ENCODE measurements at places on chromosomes 2 and 18.
A peak's percentile ranks its signal among the peaks of the same experiment; 100 is the strongest.

DNA sequence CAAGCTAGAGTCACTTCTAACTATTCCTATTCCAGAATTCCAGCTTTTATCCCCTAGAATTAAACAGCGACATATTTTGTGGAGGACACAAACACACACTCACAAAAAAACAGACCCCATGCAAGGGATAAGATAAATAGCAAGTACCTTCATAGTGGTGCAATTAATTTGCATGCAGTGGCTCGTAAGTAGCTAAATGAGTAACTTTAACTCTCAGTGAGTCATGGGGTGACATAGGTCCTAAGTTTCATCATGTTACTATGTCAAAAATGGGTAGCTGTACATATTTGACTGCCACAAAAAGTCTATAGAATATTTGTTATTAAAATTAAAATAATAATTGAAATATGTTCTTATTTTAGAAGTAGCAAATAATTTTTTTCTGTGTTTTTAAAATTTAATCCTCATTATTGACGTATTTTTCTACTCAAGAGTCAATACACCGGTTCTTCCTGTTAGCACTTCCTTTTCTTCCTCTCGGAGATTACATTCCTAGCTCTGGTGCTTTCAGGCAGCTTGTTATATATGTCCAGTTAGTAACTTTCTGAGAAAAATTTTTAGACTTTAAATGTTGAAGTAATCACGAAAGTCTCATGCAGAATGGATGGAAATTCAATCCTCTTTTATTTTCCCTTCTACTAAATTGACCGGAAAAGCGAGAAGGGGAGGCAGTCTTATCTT is 247.0 kb downstream of the KCNH7 start:
- DNase-seq: no peak

GRCh38 chr2:227404585-227405271 is 17.0 kb upstream of the SCYGR1 start:
- no peak for DNase-seq

- no peak for DNase-seq
These were observed 91.8 kb downstream of the ACVR1C start for GRCh38 chr2:157536815-157537214.

DNA sequence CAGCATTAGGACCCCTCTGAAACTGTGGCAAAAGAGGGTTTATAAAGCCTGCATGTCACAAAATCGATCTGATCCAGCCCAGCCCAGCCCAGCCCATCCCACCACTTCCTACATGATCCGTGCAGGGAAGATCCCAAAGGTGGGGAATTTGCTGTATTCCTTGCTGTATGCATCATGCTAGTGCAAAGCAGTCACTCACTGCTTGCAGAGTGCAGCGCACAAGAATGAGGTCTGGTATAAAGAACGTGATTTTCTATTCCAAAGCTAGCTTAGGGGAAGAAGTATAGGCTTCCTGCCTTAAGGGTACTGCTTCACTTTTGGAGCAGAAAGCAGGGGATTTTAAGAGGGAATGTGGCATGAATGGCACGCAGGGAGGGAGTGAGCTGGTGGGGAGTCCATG is 18.9 kb upstream of the SERPINB11 start:
- no peak for DNase-seq

DNA sequence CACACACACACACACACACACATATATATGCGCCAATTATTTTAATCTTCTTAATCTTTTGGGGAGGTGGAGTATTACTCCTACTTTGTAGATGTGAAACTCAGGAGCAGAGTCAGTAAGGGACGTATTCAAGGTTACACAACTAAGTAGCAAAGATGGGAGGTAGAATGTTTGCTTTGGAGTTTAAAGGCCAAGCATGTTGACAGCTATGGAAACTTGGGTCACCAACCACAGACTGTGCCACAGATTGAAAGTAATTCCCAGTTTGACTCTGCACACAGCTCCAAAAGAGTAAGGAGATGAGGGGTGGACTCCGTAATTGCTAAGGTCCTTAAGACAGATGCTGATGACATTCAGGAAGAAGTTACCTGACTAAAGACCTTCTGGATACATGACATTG is 124.8 kb upstream of the ITGB6 start:
- no peak for DNase-seq

DNA sequence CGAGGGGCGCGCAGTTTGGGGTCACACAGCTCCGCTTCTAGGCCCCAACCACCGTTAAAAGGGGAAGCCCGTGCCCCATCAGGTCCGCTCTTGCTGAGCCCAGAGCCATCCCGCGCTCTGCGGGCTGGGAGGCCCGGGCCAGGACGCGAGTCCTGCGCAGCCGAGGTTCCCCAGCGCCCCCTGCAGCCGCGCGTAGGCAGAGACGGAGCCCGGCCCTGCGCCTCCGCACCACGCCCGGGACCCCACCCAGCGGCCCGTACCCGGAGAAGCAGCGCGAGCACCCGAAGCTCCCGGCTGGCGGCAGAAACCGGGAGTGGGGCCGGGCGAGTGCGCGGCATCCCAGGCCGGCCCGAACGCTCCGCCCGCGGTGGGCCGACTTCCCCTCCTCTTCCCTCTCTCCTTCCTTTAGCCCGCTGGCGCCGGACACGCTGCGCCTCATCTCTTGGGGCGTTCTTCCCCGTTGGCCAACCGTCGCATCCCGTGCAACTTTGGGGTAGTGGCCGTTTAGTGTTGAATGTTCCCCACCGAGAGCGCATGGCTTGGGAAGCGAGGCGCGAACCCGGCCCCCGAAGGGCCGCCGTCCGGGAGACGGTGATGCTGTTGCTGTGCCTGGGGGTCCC is at the start of gene ITGA4:
Gene ITGA4, plus strand, starts transcription at position 266 of the 620 bp plus-strand sequence. Its CDS starts 269 bp downstream, at position 535.
- no peak for DNase-seq

DNA sequence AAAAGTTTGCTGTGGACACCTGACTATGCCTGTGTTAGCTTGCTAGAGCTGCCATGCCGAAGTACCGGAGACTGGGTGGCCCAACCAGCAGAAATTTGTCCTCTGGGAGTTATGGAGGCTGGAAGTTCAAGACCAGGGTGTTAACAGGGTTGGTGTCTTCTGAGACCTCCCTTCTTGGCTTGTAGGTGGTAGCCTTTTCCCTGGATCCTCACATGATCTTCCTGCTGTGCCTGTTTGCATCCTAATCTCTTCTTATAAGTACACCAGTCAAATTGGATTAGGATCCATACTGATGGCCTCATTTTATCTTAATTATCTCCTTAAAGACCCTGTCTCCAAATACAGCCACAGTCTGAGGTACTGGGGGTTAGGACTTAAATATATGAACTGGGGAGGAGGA is 845 bp downstream of the TMEM177 start:
- DNase-seq: no peak

DNA sequence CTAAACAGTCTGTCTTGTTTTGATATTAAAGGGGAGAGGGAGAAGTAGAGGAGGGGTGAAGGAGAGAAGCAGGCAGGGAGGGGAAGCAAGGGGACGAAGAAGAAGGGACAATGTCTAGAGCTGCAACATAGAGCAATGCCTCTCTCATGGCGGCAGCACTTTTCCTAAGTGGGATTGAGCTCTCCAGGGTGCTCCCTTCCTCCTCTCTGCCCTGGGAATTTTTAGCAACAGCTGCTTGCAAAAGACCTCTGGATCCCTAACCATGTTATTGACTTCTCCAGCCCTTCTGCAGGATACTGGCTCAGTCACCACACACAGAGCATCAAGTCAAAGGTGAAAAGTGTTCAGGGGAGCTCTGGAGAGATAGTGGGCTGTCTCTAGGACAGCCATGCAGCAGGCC is 734.9 kb downstream of the EPHA4 start:
- no peak for DNase-seq

- no peak for DNase-seq
These were observed 199.6 kb downstream of the PRKCE start for GRCh38 chr2:45851111-45851510.

DNA sequence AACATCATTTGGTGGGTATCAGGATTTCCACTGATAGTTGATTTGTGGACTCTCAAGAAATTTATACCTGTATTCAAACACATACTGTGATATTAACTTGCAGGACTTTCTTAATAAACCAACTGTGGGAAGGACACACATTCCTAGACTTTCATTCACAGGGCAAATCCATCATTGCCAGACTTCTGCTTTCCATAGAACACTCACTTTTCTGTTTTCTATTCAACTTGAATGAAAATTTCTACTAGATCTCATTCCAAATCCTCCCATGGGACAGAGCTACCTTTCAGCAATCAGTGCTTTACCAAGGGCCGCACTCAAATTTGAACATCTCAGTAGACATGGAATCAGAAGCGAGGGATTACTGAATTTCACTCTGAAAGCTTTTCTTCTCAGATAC is 612.5 kb downstream of the IRS1 start:
- DNase-seq: no peak

DNA sequence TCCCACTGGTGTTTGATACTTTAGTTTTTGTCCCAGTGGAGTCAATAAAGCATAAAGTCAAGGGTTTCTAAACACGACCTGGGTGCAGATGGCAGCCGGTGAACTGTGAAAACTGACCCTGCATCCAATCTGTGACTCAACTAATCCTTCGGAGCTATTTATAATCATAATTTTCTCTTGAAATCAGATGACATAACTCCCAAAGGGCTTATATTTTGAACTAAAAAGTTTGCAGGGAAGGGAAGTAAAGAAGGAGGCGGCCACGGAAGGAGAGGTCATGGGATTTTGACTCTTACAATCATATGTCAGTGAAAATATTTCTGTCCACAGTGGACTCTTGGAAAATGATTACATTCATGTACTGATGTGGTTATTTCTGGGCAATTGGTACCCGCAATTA is 178.5 kb downstream of the PDE1A start:
- DNase-seq: no peak

- DNase-seq: no peak
These were observed 35.8 kb downstream of the PRELID3A start for GRCh38 chr18:12443551-12443950.

- DNase-seq: no peak
These were observed 101.7 kb downstream of the TTC32 start for GRCh38 chr2:19799881-19800780.

- no peak for DNase-seq
These were observed 1.2 kb downstream of the GPD2 start for GRCh38 chr2:156437272-156437930.

DNA sequence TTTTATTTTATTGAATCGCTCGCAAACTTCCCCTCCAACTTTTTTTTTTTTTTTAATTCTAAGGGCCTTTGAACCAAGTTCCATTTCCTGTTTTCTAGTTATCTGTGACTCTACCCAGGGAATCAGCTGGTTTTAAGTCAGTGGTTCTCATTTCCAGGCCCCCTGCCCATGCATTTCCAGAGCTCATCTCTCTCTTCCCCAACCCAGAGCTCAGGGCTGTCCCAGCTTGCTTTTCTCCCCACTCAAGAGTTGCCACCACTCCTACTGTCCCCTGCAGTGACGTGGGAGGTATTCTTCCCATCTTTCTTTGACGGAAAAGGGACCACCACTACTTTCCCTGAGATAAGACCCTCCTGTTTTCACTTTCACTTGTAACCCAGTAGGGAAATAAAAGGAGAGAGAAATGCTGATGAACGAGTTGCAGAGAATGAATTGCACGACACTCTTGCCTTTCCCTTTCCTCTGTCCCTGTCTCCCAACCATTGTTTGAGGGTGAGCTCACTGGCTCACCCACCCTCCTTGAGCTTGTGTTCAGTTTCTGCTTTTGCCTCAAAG is 42.1 kb downstream of the TET3 start:
- DNase-seq: no peak

GRCh38 chr2:57698392-57698791 is 348.2 kb upstream of the VRK2 start:
- DNase-seq: no peak

- no peak for DNase-seq
These were observed 660.1 kb upstream of the RAB6C start for GRCh38 chr2:129319422-129319717.

DNA sequence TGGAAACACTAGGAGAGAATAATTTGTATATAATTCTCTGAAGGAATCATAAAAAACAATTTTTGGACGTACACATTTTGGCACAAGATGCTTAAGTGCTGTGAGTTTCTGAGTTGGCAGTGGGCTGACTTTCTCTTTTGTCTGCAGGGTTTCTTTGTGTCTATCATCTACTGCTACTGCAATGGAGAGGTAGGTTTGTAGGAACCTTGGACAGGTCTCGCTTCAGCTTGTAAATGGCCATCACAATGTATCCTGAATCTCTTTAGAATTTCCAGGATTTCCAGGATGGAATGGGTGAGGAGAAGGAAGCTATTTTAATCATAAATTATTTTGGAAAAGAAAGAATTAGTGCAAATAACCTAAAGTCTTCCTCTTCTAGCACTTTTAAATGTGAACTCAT is 83.9 kb downstream of the PTH2R start:
- DNase-seq: no peak

- DNase-seq: peak; percentile 53
These were observed 333.4 kb downstream of the SETBP1 start for GRCh38 chr18:45014047-45014501.

- no peak for DNase-seq
These were observed 28.5 kb downstream of the MBP start for GRCh38 chr18:77103991-77104531.

DNA sequence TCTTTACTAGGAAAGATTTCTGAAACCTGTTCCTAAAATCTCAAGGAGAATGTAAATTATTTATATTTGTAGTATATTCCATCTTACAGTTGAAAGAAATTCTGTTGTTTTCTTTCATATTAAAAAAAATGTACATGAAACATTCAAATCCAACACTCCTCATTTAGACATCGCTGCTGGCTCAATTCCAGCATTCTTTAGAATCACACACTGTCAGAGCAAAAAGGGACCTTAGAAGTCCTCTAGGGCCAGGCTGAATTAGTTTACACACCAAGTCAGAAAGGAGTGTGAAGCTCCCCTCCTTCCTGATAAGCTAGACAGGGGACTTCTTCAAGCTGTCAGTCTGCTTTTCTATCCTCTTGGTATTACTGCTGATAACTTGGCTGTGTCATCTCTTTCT is 158.6 kb upstream of the LTBP1 start:
- DNase-seq: no peak

DNA sequence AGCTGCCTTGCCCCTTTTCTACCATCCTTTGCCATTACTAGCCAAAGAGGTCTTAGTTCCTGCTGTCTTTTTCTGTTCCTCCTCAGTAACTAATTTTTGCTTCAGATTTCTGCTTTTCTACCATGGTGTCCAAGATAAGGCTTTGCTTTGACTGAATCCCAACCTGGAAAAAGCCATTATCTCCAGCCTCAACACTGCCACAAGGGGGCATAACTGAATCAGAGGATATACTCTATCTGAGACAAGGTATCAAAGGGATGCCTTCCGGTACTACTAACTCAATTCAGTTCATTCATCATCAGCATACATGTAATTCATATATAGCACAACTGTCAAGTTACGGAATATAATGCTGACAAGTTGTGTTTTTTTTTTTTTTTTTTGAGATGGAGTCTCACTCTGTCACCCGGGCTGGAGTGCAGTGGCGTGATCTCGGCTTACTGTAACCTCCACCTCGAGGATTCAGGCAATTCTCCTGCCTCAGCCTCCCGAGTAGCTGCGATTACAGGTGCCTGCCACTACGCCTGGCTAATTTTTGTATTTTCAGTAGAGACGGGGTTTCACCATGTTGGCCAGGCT is 11.4 kb downstream of the OSGEPL1 start:
- DNase-seq: no peak

GRCh38 chr2:172311921-172312345 is 115.5 kb upstream of the ITGA6 start:
- no peak for DNase-seq

DNA sequence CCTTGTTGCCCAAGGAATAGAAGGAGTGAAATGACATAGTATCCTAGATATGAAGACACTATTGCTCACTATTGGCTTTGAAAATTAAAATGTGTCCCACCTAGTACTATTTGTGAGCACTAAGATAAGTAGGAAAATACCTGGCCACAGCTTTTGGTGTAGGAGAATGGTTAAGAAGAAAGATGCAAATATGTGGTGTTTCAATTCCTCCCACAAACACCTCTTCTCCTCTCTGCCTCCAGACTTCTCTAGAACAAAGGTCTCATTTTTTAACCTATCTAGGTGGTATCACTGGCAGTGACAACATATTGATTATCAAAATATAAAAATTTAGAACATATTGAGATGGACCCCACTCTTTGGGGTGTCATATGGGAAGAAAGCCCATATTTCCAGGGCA is 929.9 kb upstream of the FANCL start:
- DNase-seq: no peak

All from AG04449 (cell line).